GM12892 (cell line): ENCODE measurements at places on chromosomes 12 and 14.

GRCh38 chr12:104106965-104107364, 31.0 kb downstream of the NFYB start:
- DNase-seq, result no peak

DNA sequence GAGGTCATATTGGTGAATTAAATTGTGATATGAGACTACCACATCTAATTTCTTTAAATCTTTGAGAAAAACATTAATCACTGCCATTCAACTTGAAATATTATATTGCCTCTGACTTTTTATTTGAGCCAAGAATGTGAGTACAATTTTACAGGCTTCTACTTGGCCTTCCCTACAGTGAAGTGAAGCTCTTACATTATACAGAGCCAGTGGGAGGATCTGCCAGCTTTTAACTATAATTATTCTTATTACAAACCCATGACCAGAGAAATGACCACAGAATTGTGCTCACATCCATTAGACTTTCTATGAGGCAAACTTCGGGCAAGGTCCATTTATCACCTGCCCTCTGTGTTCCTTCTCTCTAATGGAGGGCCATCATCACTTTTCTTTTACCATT, 114.2 kb downstream of the RERGL start:
- no peak for DNase-seq

DNA sequence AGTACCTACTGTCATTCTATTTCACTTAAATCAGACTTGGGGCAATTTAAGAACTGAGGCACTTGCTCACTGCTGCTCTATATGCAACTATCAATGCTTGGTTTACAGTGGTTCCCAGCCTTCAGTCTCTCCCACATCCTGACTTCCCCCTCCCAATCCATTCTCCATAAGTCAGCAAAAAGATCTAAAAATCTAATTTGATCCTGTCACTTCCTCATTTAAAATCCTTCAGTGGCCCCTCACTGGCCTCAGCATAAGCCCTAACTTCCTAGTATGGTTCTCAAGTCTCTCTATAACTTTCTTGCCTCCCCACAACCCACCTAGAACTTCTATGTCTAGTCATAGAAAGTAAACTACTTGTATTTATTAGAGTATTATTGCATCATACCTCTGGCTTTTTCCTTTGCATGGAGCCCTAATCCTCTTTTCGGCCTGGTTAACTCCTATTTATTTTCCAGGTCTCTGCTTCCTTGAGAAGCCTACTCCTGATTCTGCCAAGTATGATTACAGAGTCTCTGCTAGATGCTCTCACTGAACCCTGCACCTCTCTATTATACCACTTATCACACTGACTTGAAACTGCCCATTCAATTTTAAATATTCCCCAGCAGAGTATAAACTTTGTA, 130.6 kb downstream of the RALGAPA1 start:
- DNase-seq, result no peak

DNA sequence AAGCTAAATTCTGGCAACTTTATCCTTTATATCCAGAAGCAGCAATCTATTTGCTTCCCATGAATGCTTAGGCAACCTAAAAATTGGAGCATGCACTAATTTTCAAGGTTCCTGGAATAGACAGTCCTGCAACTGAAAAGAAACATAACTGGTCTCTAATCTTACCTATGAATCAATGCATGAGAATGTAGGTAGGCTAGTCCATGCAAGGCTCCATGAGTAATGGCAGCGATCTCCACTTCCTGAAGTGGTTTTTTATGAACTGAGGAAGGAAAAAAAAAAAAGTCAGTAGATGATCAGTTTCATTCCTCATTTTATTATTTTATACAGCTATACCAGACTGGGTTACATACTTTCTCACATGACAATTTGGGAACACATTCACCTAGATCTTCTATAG, 102.0 kb downstream of the PEBP1 start:
- DNase-seq, result no peak

- DNase-seq, result no peak
These were observed 10.8 kb downstream of the PTGR2 start for GRCh38 chr14:73862480-73862879.

DNA sequence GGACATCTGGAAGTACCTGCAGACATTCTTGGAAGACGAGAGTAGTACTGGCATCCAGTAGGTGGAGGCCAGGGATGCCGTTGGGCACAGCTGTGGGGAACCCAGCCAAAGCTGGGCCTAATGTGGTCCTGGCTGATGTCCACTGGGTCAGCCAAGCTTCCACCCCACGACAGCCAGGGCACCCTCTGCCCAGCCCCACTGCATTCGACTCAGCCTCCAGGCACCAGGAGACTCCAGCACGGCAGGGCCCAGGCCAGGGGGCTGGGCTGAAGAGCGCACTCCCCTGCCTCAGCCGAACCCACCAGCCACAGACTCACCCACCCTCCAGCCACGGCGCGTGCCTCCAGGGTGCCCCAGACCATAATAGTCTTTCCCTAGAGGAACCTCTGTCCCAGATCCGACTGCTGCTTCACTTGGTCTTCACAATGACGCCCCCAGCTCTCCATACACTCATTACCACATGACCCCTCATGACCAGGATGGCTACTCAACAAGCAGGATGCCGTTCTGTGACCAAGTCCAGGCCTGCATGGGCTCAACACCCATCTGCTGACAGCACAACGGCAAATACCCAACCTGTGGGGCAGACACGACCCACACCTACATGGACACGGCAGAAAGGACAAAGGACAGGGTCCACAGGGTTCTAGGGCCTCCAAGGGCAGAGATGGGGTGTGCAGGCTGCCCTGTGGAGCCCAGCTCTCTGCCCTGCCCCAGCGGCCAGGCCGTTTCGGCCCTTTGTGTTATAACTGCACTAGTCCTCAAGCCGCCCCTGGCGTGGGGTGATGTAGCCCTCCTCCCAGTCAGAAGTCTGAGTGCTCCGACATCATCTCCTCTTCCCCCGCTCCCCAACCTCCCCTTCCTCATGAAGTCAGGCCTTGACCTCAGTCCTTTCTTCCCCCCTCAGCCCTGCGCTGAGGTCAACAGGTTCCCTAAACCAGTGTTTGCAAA, 22.8 kb downstream of the ITPK1 start:
- DNase-seq, result no peak

GRCh38 chr14:74275241-74275841, 27.4 kb downstream of the ABCD4 start:
- no peak for DNase-seq

- DNase-seq, result no peak
These were observed 133.0 kb upstream of the C14orf180 start for GRCh38 chr14:104446611-104447010.

GRCh38 chr12:105721891-105722290, 391.4 kb downstream of the C12orf75 start:
- DNase-seq, result no peak

DNA sequence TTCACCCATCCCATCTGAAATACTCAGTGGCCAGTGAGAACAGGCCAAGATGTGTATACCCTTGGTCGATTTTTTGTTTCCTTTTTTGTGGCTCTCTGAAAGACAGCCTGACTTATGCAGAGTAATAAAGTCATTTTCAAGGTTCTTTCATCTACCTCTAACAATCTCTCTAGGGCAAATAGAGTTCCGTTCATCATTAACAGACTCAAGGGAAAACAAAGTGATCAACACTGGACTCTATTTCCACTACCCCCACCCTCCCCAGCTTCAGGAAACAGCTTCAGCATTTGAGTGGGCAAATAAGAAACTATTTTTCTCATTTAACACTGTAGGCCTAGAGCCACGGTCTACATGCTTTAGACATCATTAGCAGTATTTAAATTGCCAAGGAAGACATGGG, 15.9 kb downstream of the PRKAB1 start:
- no peak for DNase-seq

DNA sequence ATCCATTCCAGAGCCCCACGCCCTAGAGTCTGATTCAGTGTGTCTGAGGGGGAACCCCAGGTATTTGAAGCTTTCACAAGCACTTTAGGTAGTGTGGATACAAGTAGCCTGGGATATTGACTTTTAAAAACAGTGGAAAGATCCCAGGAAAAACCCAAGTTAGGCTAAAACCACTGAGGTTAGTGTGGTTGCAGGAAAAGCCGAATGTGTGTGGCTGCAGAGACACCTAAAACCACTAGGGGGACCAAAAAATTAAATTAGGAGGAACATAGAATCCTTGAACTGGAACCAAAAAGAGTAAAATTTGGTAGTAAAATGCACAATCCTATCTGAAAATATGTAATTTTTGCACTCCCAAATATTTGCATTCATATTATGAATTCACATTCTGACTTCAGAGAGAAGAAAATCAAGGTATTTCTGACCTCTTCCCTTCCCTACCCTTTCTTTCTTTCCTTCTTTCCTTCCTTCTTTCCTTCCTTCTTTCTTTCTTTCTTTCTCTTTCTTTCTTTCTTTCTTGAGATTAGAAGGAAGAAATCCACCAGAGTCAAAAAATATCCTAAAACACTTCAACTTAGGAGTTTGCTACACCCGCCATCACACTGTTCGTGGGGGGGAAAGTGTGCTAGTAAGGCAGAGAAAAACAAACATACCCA, 37.8 kb downstream of the SLCO1A2 start:
- DNase-seq, result no peak

- DNase-seq, result no peak
These were observed 11.3 kb upstream of the SLC5A8 start for GRCh38 chr12:101221301-101221700.

GRCh38 chr14:75340921-75341320, 62.3 kb downstream of the FOS start:
- DNase-seq, result no peak

DNA sequence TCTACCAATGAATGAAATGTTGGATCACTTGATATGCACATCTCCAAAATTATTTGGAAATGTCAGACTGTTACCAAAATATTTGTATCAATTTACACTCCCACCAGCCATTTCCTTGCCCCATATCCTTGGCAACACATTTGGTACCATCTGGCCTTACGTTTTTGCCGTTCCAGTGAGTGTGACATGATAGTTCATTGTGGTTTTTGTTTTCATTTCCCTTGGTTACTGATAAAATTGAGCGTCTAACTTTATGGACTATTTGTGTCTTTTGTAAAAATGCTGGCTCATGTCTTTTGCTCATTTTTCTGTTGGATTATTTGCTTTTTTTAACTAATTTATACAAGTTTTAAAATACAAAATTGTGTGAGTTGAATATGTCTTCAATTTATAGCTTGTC, 11.0 kb downstream of the KLHDC1 start:
- DNase-seq, result no peak

- DNase-seq, result no peak
These were observed 267.9 kb downstream of the BCL11B start for GRCh38 chr14:99004112-99004511.

DNA sequence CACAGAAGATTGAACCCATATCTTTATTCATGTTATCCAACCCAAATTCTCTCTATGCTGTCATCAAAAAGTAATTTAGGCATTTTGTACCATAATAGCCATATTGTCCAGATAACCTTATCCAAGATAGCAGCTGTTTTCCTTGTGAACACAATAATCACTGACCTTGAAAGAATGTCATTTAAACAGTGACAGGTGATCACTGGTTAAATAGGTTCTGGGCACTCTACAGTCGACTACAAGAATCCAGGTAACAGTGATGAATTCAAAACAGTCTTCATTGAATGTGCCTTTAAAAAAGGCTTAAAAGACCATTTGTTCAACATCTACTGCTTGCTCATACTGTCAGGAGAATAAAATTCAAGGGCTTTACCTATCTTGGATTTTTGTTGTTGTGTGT, 4.6 kb upstream of the SPX start:
- DNase-seq, result no peak

DNA sequence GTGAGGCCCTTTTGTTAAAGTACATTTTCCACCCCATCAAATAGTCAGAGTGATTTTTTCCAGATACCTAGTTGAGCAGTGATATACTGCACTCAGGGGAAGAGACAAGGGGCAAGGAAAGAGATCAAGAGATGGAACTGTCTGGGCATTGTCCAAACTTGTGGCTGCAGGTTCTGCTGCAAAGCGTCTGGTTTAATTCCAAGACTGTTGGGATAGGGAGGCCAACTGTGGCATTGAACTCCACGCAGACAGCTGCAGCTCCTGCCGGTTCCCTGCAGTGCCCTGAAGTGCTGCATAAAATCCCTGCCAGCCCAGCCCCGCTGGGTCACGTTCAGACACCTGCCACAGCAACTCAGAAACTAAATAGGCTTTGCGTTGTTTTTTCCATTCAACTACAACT, 30.5 kb downstream of the RPH3A start:
- no peak for DNase-seq

DNA sequence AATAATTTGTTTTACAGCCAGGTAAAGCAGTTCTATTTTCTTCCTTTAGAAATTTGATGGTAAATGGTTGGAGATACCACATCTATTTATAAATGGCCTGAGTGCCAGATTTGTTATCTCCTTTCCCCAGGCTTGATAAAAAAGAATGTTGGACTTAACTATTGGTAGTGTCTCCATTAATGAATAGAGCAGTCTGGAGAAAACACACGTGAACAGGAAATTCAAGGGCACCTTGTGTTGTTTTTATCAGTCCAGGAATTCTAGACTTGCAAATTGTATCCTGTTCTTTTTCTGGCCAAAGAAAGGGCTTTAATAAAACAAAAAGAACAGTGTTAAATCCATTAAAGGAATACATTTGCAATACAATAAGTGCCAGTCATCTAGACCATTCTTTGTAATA, 40.8 kb upstream of the BMAL2 start:
- DNase-seq, result no peak

- no peak for DNase-seq
These were observed 9.7 kb upstream of the TDG start for GRCh38 chr12:103955811-103956508.

- no peak for DNase-seq
These were observed 292.6 kb downstream of the ACSS3 start for GRCh38 chr12:81370456-81370855.

- DNase-seq, result no peak
These were observed 4.9 kb upstream of the SOX5 start for GRCh38 chr12:23954332-23954731.

GRCh38 chr12:129083121-129083840, 230.0 kb downstream of the GLT1D1 start:
- no peak for DNase-seq

GRCh38 chr14:105883066-105884005, 357.0 kb downstream of the TMEM121 start:
- no peak for DNase-seq

DNA sequence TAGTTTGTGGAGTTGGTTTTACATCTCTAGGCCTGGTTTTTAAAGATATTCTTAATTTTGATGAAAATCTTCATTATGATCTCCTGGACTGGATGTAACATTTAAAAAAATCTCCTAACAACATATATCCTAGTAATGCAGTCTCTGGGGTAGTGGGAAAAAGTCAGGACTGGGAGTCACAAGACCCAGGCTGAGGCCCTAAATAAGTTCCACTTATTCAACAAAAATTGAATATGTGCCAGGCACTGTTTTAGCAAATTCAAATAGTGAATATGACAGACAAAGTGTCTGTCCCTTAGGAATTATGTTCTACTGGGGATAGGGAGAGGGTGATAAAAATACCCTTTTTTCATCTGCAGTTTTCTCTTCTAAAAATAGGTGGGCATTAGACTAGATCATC, 248.4 kb downstream of the PAWR start:
- no peak for DNase-seq
